ENCODE measurements at places on chromosomes 6 and 20.

DNA sequence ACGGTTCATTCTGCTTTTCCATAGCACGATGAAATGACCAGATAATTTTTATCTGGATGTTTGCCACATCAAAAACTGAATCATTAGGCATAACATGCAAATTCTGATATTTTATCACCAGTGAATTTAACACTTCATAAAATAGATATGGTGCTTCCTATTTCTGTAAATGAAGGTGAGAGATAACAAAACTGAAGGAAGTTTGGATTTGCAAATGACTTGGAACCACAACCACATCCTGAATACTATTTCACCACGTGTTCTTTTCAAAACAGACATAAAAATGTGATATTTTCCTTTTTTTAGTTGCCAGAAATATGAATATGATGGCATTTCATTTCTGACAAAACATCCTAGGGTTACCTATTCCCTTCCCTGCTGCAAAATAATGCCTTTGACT, 146.1 kb downstream of the EDN1 start:
- no peak for DNase-seq

DNA sequence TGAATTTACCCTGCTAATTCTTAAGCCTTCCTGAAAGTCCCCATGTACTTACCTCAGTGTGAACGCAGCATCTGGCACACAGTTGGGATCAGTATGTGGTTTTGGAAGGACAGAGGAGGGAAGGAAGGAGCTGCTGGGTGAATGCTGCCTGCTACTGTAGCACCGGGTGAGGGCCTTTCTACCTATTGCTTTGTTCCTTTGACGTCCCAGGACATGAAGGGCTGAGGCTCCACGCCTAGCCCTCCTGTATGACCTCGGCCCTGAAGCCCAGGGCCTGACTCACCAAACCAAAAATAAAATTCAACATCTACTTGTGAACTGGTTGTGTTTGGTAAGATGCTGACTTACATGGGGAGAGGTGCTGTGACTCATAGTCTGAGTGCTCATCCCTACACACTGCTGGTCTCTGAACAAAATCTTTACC, 51.1 kb downstream of the ARID1B start:
- no peak for DNase-seq

GRCh38 chr6:118968416-118968815, 33.5 kb upstream of the MCM9 start:
- peak; percentile 21 for DNase-seq

DNA sequence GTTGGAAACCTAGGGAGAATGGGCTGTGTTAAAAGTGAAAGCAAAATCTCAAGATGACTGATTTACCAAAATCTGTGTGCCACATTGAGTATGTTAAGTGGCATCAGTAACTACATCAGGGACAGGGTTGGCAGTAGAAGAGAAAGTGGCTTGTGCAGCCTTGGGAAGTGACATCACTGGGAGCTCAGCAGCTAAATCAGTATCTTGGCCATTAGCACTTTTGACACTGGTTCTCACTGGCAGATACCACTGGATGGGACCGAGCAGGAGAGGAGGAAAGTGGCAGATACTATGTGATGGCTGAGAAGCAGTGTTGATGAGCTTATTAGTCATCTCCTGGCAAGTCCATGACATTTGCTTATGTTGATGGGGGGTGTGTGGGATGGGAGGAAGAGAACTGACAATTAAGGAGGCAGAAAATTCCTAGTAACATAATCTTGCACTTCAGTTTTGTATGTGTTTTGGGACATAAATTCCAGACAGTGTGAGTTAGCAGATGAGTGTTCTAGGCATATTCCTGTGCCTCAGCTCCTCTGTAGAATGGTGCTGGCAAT, 322.2 kb downstream of the SOX4 start:
- no peak for DNase-seq

DNA sequence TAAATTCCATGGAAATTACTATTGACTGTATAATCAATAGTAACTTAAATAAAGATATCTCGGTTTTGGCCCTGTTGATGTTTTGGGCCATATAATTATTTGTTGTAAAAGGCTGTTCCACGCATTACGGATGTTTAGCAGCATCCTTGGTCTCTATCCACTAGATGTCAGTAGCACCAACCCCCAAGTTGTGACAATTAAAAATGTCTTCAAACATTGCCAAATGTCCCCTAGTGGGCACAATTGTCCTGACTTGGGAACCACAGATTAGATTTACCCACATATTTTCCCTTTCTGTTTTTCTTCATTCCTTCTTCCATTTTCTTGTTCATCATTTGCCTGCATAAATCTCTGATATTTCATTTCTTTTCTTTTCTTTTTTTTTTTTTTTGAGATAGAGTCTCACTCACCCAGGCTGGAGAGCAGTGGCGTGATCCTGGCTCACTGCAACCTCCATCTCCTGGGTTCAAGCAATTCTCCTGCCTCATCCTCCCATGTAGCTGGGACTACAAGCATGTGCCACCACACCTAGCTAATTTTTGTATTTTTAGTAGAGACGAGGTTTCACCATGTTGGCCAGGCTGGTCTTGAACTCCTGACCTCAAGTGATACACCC, 13.6 kb upstream of the WFDC8 start:
- DNase-seq, result no peak

DNA sequence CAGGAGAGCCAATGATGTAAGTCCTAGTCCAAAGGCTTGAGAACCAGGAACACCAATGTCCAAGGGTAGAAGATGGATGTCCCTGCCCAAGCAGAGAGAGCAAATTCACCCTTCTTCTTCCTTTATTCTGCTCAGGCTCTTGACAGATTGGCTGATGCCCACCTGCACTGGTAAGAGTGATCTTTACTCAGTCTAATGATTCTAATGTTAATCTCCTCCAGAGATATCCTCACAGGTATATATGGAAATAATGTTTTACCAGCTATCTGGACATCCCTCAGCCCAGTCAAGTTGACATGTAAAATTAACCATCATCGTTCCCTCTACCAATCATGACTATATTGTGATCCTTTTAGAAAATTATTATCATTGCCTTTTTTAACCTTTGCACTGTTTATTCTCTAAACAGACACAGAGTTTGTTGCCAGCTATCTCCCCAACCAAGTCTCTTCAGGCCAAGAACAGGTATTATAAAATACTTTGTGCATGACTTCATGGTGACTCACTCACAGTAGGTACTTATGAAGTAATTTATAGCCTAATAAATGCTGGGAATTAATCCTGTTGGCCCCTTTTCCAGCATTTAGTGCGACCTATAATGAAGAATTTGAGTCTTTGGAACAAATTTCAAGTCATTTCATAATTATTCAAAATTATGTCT, 26.2 kb upstream of the TSHZ2 start:
- no peak for DNase-seq

- DNase-seq, result no peak
These were observed 311.1 kb upstream of the JAG1 start for GRCh38 chr20:10984913-10985312.

DNA sequence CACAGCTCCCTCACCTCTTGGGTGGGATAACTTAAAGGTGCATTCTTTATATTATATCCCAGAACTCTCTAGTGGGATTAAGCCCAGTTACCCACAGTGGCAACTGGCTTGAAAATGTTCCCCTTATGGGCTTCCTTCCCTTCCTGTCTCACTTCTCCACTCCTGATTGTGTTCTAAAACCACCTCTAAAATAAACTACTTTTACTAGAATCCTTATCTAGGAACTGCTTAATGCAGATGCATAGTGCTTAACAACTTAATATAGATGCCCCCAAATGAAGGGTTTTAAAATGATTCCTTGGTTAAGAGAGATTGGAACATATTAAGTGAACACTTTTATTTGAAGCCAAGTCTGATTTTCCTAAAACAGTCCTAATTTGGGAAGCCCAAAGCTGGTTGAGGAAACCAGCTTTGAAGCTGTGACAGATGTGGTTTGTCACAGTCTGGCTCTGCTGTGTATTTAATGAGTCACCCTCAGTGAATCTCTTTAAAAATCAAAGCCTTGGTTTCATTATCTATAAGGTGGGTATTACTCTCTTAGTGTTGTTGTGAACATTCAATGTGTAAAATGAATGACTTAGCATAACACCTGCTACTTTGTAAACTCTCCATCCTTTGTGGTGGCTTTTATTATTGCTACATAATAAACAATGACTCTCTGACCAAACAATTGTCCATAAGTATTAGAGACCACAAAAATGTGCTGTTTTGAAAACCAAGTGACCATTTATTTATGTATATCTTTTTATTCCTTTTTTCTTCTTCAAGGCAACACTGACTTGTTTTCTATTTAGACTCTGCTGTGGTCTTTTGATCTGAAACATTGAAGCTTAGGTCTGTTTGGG, 24.4 kb downstream of the PLCB1 start:
- DNase-seq, result no peak

- DNase-seq, result no peak
These were observed 10.9 kb downstream of the PSMB1 start for GRCh38 chr6:170542031-170542719.

- DNase-seq, result no peak
These were observed 32.3 kb downstream of the KCNQ5 start for GRCh38 chr6:72654071-72654621.

DNA sequence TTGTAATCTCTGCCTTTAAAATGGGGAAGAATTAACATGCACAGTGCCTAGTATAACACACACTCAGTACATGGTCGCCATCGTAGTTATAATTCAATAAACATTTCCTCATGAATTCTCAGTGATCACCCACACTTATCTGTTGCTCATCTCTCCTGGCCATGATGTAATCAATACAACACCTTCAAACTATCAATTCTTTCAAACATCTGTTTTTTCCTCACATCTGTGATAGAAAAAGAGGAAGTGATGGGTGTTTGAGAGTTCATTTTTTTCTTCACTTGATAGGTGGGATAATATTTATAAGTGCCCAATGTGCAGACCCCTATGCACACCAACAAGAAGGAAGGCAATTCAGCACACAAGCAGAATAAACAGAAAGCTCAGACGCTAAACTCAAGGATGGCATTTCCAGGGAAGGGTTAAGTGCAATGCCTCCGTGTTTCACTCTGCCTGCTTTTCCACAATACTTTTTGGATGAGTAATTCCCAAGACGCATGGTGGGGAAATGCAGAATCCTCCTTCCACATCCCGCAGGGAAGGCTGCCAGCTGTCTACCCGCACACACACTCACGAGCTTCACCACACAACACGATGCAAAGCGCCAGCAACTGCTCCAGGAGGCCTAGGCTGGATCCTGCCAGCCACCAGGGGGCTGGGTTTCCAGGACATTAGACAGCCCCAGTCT, 100.3 kb downstream of the GMPR start:
- DNase-seq, result no peak

GRCh38 chr6:121354764-121355163, 20.5 kb upstream of the TBC1D32 start:
- no peak for DNase-seq

DNA sequence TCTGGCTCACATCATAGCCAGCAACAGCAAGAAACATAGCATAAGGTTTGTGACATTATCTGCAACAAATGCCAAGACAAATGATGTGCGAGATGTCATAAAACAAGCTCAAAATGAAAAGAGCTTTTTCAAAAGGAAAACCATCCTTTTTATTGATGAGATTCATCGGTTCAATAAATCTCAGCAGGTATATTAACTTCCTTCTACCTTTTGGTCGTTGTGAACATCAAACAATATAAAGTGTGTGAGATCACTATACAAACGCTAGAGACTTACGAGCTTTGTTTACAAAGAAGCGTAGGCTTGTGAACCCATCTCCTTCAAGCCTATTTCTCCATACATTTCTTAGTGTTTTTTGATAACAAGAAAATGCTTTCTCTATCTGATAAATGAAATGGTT, 3.5 kb downstream of the WRNIP1 start:
- no peak for DNase-seq

DNA sequence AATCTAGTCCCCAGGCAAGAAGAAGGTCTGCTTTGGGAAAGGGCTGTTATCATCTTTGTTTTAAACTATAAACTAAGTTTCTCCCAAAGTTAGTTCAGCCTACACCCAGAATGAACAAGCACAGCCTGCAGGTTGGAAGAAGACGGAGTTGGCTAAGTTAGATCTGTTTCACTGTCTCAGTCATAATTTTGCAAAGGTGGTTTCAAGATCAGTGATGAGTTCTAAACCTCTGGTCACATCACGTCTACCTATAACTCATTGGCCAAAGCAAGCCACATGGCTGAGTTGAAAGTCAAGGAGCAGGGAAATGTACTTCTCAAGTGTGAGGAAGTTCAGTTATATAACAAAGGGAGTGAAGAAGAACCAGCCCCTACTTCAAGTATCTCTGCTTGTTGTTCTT, 50.5 kb upstream of the ECI2 start:
- DNase-seq, result no peak

DNA sequence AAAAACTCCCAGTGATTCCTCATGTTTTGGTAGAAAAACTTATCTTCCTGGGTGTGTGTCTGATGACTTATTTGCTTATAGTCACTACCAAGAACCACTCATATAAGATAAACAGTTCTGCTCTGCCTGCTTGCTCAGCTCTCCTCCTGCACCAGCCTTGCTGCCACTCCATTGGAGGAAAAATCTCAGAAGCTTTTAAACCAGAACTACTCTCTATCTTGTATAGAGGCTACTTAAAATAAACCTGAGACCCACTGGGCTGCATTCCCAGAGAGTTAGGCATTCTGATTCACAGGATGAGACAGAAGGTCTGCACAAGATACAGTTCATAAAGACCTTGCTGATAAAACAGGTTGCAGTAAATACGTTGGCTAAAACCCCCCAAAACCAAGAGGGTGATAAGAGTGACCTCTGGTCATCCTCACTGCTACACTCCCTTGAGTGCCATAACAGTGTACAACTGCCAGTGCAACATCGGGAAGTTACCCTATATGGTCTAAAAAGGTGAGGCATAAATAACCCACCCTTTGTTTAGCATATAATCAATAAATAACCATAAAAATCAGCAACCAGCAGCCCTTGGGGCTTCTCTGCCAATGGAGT, 728.3 kb downstream of the EPHA7 start:
- no peak for DNase-seq

DNA sequence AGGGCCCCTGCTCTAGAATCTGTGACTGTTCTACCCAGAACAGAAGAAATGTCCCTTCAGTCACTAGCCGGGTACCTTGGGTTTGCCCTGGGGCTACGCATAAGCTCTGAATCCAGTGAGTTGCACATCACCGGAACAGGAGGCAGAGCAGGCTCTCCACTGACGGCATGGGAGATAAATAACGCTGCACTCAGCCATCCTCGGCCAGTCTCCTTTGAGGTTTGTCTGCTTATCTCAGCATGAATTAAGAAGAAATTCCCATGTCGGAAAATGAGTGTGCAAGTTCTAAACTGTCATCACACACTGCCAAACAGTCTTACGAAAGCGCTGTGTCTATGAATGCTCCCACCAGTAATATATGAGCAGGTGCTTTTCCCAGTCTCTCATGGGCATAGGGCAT, 90.8 kb downstream of the FAM50B start:
- DNase-seq, result no peak

GRCh38 chr6:29834564-29835436, 7.2 kb downstream of the HLA-G start:
- DNase-seq, result peak; percentile 67

- peak; percentile 88 for DNase-seq
These were observed 32.9 kb downstream of the HM13 start for GRCh38 chr20:31547017-31547675.

- no peak for DNase-seq
These were observed 28.3 kb upstream of the CD83 start for GRCh38 chr6:14089224-14089623.

- DNase-seq, result no peak
These were observed 131.4 kb downstream of the SYCP2 start for GRCh38 chr20:59802018-59802417.

Data from CD4-positive, alpha-beta T cell treated with Interferon alpha-2 for 1 hour (primary cell).